ENCODE measurements at places on chromosomes 7 and 10. TPM values are rescaled to one million over a fixed set of nuclear protein-coding genes. Genes with fewer than 3 reads are reported as not detected.

The CHST15 gene
- total RNA-seq = 0.59 TPM

The SH3PXD2A gene
- 4.7 TPM for total RNA-seq

The TAS2R3 gene
- 1.2 TPM for total RNA-seq

The ANKRD16 gene
- total RNA-seq = 18.1 TPM

The NFE2L3 gene
- 6.2 TPM for total RNA-seq

The SPDYE18 gene
- total RNA-seq = not detected

DNA sequence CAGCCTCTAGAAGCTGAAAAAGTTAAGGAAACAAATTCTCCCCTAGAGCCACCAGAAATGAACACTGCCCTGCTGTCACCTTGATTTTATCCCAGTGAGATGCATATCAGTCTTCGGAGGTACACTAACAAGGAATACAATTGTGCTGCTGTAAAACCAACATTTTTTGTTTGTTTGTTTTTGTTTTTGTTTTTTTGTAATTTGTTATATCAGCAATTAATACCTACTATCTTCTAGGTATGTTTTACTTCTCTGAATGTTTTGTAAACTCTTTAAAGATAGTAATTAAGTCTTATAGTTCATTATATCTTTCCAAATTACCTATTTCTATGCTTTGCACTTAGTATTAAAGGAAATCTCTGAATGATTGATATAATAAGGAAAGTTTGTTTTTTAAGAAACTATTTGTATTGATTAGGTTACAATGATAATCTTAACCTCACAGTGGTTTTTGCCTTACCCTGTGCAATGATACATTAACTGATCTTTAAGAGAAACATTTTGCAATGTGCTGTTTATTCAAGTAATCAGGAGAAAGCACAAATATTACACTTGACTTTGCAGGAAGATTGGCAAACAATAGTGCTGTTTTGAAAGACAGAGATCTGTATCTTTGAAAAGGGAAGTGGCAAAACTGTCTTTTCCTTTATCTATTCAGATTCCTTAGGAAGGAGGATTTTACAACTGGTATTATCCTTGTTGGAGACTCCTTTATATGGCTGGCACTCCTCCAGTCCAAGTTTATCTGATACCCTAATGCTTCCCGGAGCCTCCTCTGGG, 11.3 kb upstream of the HGF start:
- no peak overlapping the region for H3K27ac ChIP-seq
- H3K36me3 ChIP-seq = no peaks in the 10 kb centered on the region
- no peak overlapping the region for H3K4me3 ChIP-seq
- DNase-seq = no peak

DNA sequence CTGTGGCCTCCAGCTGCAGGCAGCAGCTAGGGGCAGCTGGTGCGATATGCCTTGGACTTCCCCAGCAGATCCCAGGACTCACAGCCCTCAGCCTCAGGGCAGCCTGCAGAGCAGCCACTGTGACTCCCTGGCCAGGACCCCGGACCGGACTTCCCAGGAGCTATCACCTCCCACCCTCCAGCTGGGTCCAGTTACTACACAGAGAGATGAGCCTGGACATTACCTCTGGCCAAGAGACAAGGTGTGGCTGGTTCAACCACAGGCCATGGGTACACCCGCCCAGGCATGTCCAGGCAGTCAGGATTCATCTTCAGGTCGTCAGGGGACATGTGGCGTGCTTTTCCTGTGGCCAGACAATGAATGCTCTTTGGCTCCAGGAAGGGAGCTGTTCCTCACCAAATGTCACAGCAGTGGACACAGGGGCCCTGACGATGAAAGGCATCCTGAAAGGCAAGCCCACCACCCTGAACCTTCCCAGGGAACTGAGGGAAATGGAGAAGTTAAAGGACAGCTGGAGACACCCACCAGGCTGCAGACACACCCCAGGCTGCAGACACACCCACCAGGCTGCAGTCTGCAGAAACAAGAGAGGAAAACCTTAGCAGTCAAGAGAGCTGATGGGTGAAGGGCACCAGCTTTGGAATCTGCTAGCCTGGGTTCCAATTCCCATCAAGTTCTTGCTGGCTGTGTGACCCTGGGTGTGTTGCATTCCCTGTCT, 25.8 kb upstream of the NANOS1 start:
- H3K36me3 ChIP-seq = no peaks in the 10 kb centered on the region
- H3K27ac ChIP-seq = no peak overlapping the region
- no peak overlapping the region for H3K4me3 ChIP-seq
- DNase-seq = no peak
- H3K4me1 ChIP-seq = peaks cover 8% of the 10 kb centered on the region

GRCh38 chr7:123747620-123748141, 1.1 kb downstream of the WASL start:
- H3K4me3 ChIP-seq = peak overlapping the region; percentile 96
- H3K4me1 ChIP-seq = peaks cover 54% of the 10 kb centered on the region
- peak overlapping the region; percentile 96 for H3K27ac ChIP-seq
- H3K27me3 ChIP-seq = no peaks in the 10 kb centered on the region
- no peaks in the 10 kb centered on the region for H3K36me3 ChIP-seq

DNA sequence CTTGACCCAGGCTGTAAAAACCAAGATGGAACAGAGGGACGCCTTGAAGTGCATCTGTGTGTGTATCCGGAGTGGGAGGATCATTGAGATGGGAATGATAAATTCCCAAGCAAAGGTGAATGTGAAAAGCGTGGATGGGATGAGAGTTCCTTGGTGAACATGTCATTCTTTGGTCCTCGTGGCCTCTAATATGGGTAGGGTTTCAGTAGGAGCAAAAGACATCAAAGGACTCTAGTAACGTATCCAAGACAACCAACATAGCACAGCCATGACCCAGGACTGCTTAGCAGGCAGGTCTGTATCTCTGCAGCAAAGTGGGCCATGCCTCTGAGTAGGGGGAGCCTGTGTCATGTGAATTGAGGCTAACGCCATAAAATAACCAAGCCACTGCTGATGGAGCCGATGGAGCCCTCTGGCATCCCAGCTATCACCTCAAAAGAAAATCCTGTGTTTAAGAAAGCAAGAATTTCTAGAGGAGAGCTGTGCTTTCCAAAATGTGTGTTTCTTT, 98.6 kb downstream of the CCDC3 start:
- no peak overlapping the region for H3K27ac ChIP-seq
- H3K4me1 ChIP-seq = no peaks in the 10 kb centered on the region
- H3K36me3 ChIP-seq = no peaks in the 10 kb centered on the region

GRCh38 chr10:87935290-87936141, 72.1 kb downstream of the PTEN start:
- H3K27me3 ChIP-seq = no peaks in the 10 kb centered on the region
- no peak overlapping the region for H3K27ac ChIP-seq

- H3K4me1 ChIP-seq = no peaks in the 10 kb centered on the region
- no peak overlapping the region for H3K27ac ChIP-seq
- H3K36me3 ChIP-seq = no peaks in the 10 kb centered on the region
- H3K4me3 ChIP-seq = no peak overlapping the region
Measured at GRCh38 chr7:82183634-82184033, 259.9 kb downstream of the CACNA2D1 start.

GRCh38 chr10:23402856-23403255, 36.0 kb upstream of the OTUD1 start:
- H3K27ac ChIP-seq = no peak overlapping the region
- no peak for DNase-seq
- no peaks in the 10 kb centered on the region for H3K4me1 ChIP-seq
- no peak overlapping the region for H3K4me3 ChIP-seq

DNA sequence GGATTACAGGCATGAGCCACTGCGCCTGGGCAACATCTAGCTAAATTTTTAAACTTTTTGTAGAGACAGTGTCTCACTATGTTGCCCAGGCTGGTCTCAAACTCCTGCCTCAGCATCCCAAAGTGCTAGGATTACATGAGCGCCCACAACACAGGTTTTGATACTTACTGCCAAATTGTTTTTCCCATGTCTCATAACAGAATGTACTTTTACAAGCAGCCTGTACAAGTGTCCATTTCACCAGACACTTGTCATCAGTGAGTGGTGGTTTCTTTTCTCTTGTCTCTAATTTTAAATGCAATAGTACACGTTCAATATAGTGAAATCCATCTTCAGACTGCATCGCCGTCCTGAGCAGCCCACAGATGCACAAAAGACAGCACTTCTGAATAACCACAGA, 116.4 kb upstream of the LYZL2 start:
- H3K4me1 ChIP-seq = no peaks in the 10 kb centered on the region
- H3K36me3 ChIP-seq = no peaks in the 10 kb centered on the region
- no peak for DNase-seq
- no peak overlapping the region for H3K4me3 ChIP-seq
- H3K27me3 ChIP-seq = no peaks in the 10 kb centered on the region

GRCh38 chr10:52746169-52746568, 26.4 kb downstream of the MBL2 start:
- DNase-seq = no peak
- H3K4me1 ChIP-seq = no peaks in the 10 kb centered on the region
- no peaks in the 10 kb centered on the region for H3K27me3 ChIP-seq
